GM18507 (cell line): ENCODE measurements at places on chromosomes 1 and 21.

DNA sequence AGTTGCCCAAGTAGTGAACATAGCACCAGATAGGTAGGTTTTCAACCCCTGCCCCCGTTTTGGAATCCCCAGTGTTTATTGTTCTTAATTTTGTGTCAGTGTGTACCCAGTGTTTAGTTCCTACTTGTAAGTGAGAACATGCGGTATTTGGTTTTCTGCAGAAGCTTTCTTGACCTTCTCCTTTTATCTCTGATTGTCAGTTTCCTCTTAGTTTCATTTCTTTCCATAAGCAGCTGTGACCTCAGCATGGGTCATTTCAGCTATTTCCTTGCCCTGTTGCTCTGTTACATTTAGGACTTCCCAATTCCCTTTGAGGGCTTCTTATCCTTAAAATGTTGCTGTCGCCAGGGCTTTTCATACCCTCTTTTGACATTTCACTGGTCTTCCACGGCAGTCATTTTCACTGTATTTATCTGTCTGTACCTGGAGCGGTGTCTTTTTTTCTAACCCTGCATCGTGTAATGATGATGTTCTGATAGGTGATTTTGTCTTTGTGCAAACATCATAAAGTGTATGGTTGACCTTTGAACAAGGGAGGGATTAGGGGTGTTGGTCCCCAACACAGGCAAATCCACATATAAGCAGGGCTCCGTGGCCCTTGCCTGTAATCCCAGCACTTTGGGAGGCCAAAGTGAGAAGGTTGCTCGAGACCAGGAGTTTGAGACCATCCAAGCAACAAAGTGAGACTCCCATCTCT lies 15.0 kb downstream of the ITSN1 start:
- DNase-seq = no peak

- no peak for DNase-seq
Observed at GRCh38 chr1:76944942-76945341, 77.7 kb downstream of the ST6GALNAC5 start.

DNA sequence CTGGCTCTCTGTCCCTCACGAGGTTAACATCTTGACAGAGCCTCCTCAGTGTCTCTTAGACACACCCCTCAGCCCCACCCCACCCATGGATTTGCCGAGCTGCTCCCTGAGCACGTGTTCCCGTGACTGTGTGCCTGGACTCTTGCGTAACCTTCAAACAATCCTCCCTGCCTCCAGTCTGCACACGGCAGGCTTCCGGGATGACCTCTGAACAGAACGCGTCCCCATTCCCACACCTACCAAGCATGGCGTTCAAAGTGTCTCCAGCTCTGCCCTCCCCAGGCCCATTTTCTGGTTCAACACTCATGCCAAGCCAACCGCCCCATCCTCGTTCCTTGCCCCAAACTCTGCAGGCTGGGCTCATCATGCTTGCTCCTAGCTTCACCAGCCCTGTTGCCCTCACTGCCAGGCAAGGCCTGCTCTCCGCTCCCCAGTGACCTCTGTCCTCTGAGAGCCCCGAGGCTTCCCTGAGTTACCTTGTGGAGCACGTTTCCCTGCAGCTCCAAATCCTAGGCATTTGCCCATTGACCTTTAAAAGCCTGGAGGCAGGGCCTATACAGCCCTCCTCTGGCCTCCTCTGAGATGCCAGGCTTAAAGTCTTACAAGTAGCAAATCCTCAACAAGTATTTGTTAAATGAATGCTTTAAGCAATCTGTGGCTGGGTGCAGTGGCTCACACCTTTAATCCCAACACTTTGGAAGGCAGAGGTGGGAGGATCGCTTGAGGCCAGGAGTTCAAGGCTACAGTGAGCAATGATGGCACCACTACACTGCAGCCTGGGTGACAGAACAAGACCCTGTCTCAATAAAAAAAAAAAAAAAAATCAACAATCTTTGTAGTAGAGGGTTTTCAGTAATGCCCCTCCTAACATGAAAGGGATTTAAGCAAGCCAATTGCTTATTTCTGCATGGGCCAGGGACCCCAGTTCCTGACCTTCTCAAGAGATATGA lies 5.0 kb downstream of the AGT start:
- DNase-seq = no peak

- no peak for DNase-seq
Observed at GRCh38 chr1:109283748-109284600, 1.0 kb upstream of the PSRC1 start.

- DNase-seq = no peak
Observed at GRCh38 chr1:179550746-179551682, 24.7 kb downstream of the NPHS2 start.

DNA sequence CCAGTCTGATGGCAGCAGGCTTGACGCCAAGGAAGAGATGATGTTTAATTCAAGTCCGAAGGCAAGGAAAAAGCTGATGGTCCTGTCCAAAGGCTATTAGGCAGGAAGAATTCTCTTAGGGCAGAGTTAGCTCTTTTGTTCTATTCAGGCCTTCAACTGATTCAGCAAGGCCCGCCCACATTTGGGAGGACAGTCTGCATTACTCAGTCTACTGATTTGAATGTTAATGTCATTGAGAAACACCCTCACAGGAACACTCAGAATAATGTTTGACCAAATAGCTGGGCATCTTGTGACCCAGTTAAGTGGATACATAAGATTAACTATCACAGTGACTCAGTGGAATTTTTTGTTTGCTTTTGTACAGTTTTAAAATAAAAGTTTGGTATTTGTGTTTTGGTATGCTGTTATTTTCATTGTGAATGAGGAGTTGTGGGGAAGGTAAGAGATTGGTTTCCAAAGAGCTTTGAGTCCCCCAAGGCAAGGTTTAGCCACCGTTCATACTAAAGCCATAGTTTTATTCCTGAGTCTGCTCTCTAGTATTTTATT lies 1.7 kb upstream of the ZNF691 start:
- no peak for DNase-seq

DNA sequence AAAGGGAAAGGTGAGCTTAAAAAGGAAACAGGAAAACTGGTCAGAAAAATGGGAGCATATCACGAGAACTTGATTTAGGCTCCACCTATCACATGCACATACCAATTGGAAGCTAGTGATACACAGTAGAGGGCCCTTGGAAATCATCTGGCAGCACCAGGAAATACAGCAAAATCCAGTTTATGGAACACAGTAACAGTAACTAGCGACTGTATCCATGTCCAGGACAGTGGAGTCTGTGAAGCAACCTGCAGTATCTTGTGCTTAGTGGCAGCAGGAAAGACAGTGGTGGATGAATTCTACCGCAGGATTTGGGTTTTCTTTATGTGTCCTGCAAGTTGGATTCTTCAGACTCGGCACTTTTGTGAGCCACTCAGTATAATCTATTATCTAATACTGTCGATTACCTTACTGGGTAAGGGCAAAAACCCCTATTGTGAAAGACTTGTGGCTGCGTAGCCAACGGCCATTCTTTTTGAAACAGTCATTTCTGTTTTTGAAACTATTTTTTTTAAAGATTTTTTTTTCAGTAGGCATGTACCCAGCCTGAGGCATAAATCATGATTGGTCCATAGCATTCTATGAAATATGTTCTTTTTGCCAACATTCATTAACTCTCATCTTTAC lies 1.6 kb upstream of the KDM4A start:
- DNase-seq = no peak

GRCh38 chr1:9654051-9654833 lies 2.7 kb downstream of the PIK3CD start:
- no peak for DNase-seq
